ENCODE measurements at places on chromosomes 2 and 18. TPM values are rescaled to one million over a fixed set of nuclear protein-coding genes. Genes with fewer than 3 reads are reported as not detected.

The DYSF gene
- not detected for total RNA-seq

The ZBTB7C gene
- total RNA-seq = 0.56 TPM

- DNase-seq = no peak
These were observed 186.7 kb downstream of the INSIG2 start for GRCh38 chr2:118274841-118275510.

The UGT1A4 gene
- total RNA-seq = not detected

- DNase-seq = no peak
These were observed 879 bp downstream of the TMEM178A start for GRCh38 chr2:39666491-39667101.

The ADD2 gene
- total RNA-seq = 8.2 TPM

Data from activated CD4-positive, alpha-beta T cell treated with anti-CD3 and anti-CD28 coated beads, Interleukin-2, amount 10 ng/mL, durations not matched to agents 24 days and 14 days (primary cell).